ENCODE measurements at places on chromosomes 6 and 20.

DNA sequence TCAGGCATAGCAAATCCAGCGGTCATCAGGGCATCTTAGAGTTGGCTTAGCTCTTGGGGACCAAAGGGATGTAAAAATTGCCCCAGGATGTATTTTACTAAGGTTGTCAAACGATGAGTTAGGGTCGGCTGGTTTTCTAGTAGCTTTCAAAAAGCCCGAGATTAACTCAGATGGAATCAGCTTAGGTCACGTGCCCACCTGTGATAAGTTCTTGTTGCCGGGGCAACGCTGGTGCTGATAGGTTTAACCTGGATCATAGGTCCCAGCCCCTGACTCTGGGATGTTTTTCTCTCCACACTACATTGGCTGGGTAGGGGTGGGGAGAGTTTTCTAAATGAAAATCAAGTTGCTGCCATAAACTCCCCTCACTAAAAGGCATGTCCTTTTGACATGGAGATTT is 257.3 kb upstream of the SULF2 start:
- no peak for DNase-seq

DNA sequence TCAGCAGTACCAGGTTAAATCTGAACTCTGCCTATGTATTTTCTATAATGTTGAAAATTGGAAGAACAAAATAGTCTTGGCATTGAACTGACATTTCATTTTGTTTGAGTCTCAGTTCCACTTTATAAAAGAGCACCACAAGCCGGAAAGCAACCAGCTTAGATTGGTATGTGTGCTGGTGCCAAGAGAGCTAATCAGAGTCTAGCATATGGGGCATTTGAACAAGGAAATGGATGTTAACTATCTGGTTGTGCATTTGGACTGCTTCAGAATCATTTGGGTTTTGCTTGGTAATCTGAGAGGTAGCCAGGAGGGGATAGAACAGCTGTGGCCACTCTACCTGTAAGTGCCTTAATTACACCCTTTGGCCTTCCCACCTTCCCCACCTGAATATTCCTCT is 184.8 kb downstream of the GRIK2 start:
- no peak for DNase-seq

DNA sequence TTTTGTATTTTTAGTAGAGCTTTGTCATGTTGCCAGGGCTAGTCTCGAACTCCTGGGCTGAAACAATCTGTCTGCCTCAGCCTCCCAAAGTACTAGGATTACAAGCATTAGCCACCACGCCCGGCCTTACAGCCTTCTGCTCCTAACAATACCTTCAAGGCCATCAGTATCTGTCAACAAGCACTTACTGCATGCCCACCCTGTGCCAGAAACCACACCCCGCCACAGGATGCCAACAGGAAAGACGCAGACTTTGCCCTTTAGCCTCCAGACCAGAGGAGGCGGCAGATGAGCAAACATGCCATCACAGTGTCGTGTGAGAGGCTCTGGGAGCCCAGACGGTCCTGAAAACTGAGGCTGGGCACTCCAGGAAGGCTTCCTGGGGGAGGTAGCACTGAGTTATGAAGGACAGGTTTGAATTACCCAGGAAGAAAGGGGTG is 34.7 kb upstream of the TGM3 start:
- no peak for DNase-seq

GRCh38 chr6:6656287-6656686 is 67.8 kb downstream of the LY86 start:
- no peak for DNase-seq

DNA sequence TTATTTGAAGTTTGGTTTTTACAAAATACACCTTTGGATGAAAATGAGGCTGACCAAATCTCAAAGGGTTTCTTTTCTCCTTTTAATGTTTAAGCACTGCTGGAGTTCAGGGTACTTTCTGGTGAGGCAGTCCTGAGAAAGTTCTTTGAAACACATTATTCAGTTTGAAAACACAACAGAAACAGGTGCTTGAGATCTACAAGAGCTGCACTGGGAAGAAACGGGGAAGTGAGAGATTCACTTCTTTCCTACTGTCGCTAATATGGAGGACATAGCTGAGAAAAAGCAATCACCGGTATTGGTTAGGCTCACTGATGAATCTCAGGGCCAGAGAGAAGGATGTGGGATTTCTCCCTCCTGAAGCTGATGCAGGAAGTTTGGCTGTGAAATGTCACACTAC is 22.9 kb upstream of the TMEM170B start:
- no peak for DNase-seq

GRCh38 chr20:1900321-1900801 is 5.2 kb downstream of the SIRPA start:
- no peak for DNase-seq

DNA sequence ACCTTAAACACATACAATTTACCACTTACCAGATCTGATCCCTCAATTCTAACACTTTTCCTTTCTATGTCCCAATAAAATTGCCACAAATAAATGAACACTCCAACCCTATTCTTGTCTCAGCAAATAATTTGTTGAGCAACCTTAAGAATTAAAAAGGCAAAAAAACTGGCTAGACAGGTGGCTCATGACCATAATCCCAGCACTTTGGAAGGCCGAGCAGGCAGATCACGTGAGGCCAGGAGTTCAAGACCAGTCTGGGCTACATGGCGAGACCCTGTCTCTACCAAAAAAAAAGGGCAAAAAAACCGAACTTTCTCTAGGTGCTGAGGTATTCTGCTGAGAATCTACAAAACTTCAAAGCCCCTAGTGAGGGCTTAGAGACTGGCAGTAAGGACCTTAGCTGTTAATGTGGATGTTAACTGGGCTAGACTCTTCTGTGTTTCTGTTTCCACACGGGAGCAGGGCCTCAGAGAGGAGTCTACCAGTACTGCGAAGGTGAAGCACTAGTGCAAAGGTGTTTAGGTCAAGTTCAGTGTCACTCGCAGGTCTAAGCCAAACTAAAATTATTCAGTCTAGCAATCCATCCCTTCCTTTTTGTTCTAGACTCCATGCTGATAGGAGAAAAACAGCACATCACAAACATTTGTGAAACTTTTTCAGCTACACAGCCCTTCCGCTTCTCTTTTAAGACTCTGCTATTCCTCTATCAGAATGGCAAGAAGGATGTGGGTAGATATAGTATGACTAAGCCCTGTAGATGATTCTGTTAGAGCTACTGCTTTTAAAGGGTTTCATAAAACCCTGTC is 2.6 kb downstream of the FASTKD5 start:
- DNase-seq: no peak

- no peak for DNase-seq
Measured at GRCh38 chr6:144661116-144661806, 376.1 kb downstream of the UTRN start.

DNA sequence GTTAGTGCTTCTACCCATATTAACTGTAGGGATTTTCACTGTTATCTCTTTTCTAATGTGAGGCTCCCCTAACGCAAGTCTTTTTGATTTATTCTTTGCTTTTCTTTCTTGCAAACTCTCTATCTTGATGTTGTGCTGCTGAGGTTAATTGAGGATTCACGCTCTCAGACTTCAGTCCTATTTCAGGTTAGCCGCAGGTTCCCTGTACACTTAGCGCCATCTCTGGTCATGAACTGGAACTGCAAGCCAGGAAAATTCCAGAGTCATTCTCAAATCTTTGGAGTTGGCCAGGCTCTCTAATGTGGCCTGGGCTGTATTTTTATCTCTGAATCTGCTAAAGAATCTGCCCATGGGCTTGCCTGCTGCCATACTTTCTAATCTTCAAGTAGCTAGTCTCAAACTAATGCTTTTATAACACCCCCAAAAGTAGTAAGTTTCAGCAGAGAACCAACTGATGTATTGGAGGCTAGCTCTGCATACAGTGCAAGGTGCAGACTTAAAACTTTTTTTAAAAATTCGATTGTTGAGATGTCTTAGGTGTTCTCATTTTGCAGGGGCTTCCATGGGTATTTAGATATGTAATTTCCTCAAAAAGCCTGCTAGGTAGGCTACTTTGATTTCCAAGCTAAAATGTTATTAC is 91.1 kb upstream of the OPRM1 start:
- no peak for DNase-seq

- DNase-seq: no peak
Measured at GRCh38 chr6:18260448-18261106, 3.8 kb downstream of the DEK start.

DNA sequence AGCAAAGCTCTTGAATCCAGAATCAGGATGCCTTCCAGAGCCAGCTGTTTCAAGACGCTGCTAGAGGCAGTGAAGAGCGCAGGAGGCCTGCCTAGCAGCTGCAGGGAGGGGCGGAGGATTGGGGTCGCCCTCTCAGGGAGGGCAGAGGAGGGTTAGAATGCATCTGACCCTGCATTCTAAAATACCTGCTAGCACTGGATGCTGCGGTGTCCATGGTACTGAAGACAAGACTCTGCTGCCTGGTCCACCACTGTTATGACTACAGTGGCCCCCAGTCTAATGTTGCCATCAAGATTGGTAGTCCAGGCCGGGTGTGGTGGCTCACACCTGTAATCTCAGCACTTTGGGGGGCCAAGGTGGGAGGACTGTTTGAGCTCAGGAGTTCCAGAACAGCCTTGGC is 193.7 kb upstream of the PROKR2 start:
- DNase-seq: no peak

- DNase-seq: no peak
Measured at GRCh38 chr6:3287308-3287707, 28.6 kb downstream of the PSMG4 start.

DNA sequence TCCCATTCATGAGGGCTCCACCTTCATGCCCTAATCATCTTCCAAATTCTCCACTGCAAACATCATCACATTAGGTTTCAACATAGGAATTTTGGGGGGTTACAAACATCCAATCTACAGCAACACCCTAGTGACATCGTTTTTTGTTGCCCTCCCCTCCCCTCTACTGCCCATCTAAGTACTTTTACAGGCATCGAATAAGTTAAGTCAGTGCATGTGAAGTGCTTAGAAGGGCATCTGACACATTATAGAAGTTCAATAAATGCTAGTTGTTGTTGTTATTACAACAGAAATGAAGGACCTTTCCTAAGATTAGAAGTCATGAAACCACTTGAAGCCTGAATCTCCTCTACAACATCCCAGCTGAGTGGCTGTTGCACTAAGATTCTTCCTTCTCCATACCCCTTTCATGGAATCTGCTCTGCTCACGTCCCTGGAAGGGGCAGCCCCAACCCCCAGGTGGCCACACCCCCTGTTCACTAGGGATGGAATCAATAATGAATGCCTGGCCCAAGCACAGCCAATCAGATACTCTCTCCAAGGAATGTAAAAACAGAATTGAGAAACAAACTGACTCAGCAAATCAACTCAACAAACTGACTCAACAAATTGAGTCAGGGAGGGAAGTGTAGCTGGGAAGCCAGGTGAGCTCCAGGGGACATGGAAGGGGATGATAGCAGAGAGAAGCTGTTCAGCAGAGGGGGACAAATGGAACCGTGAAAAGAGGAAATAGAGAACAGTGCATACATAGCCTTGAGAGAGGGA is 3.9 kb upstream of the LRP11 start:
- DNase-seq: no peak

- no peak for DNase-seq
Measured at GRCh38 chr20:2357114-2357513, 23.6 kb upstream of the TGM6 start.

DNA sequence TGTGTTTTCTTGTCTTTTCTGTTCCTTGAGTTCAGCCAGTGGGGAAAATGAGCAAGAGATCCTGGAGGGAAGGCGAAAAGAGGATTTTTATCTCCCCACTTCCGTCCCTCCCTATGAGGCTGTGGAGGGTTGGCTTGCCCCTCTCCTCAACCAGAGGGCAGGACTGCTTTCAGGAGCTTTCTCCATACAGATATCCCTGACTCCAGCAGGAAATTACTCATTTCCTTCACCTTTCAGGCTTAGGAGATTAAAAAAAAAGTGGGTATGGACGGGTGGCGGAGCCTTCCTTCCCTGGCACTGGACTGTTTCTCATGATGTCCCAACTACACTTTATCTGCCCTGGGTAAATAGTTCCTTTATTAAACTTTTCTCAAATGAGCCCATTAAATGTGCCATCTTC is 241.2 kb downstream of the FRK start:
- DNase-seq: no peak

DNA sequence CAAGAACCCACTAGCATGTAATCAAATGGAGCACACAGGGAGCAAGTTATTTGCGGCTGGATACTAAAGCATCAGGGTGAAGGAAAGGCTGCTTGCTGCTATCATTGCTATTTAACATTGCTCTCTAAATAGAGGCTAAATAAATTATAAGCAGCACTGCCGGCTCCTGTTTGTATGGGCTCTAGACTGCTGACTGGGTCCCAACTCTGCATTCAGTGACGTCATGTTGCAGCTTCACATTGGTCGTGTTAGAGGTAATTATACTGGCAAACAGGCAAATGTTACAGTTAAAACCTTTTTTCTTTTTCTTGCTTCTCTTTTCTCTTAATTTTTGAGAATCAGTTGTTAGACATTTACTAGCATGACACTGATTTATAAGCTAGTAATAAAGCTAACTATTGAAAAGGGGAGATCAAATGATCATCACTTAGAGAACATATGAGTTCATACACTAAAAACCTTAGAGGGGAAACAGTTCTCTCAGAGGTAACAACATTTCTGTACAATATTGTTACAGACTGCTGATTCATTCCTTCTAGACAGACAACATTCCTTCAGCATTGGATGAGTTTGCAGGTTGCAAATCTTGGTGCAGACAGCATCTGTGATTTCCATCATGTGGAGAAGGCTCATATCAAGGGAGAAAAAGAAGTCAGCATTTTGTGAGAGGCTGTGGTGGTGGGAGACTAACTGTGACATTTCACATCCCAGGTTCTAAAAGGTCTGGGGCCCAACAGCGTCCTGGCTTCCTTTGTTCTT is 15.9 kb downstream of the RFPL4B start:
- no peak for DNase-seq

- DNase-seq: no peak
Measured at GRCh38 chr6:148044261-148044751, 298.3 kb upstream of the SASH1 start.

DNA sequence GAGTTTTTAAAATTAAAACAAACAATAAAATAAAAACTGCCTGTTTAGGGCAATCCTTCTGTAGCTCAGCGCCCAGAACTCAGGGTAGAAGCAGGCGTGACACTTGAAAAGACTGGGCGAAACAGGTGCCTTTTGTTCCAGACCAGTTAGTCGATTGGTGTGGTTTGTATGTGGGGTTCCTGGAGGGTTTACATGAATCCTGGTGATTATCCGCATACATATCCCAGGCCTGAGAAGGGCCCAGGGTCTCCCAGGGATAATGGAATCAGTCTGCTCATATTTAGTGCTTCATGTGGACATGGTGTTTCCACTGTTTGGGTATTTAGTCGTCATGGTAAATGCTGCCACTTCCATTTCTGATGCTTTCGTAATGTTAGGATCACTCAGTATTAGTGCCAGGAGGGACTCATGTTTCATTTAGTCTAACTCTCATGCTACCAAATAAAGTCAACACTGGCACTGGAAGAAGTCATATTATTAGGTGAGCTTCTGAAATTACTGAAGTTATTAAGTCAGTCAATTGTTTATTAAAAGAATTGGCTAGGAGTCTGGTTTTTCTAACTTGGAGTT is 116.5 kb downstream of the SAMD5 start:
- DNase-seq: no peak

DNA sequence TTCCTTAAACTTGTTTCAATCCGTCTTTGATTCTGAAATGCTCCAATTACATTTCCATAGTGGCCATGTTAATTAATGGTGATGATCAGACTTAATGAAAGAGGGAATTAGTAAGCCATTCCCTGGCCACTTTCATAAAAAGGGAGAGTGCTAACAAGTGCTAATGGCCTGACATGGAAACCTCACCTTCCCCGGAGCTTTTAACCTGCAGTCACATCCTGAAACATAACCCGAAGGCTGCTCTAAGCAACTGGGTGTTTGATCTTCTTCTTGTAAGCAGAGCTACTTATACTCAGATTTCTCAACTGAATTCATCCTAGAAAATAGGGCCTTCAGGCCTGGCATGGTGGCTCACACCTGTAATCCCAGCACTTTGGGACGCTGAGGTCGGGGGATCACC is 67.1 kb upstream of the ZMYND8 start:
- DNase-seq: no peak

Measured in KG1 (cell line).